ENCODE measurements at places on chromosomes 16 and 17.

DNA sequence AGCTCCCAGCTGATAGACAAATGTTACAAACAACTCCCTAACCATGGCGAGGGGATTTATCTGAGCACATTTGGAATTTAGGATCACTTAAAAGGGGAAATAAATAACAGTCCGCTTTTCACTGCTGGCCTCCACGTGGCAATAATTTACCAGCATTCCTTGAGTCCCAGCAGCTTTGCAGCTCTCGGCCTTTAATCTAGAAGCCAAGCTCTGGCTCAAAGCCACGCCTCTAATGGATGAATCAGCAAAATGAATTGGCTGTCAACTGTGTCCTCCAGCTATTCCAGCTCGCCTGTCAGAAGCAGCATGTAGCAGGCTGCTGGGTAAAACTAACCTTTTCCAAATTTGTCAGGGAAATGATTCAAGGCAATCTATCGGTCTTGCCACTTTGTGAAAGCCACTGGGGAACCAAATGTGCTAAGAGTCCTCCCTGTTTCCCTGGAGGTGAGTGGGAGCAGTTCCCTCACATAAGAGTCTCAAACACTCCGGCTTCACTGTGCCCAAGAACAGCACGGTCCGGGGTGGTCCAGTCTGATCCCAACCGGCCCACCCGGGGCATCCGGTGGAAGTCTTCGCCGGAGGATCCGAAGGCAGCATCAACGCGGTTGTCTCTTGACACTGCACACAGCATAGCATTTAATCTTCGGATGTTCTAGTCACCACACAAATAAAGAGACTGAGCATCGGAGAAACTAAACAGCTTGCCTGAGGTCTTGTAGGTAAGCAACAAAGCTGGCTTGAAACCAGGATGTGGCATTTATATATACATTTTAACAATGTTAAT, 143.3 kb downstream of the PARN start:
- DNase-seq, result no peak

GRCh38 chr16:67357561-67357960, 30.9 kb downstream of the LRRC36 start:
- no peak for DNase-seq

- DNase-seq, result no peak
Measured at GRCh38 chr17:10051112-10051511, 146.0 kb upstream of the RCVRN start.

DNA sequence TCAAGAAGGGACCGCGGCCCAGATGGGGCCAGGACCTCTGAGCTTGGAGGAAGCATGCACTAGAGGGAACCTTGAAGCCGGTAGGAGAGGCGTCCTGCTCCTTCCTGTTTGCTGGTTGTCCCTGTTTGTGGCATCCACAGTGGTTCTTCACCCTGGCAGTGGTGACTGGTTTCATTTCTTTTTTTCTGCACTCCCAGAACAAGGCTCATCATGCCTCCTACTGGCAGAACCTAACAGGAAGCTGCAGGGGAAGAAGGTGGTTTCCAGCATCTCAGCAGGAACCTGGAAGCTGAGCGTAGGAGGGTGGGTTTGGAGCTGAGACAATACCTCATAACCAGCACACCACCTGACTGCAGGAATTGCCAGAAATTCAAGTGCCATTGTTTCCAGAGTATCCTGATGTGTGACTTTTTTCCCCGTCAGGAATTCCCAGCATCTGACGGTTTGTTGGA, 5.8 kb downstream of the TMEM231 start:
- DNase-seq, result no peak

DNA sequence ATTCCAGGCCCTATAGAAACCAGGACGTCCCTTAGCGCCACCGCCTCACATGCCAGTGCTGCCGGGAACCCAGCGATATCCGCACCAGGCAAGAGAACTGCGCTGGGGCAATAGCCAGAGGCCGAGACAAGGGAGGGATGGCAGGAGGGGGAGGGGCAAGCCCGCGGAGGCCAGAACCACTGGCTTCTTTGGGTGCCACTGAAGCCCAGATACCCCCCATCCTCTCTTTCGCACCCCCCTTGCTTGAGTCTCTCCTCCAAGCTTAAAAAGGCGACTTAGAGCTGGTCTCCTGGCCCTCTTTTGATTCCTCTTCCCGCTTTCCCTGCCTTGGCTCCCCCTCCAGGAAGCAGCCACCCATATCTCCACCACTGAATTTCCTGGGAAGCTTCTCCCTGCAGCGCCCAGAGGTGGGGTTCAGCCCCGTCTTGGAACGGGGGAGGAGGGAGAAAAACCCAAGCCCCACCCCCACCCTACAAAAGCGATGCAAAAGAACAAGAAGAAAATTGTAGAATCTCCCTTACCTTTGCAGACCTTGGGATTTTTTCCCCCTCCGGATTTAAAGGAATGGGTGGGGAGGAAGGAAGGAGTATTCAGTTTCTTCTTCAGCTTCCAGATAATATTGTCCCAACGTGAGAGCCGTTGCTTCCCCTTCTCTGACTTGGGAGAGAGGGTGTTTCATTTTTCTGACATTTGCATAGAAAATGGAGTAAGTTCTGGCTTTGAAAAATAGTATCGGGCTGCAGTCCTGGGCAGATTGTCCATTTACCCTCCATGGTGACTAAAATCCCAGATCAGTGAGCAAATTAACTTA, 622 bp downstream of the HOXB6 start:
- no peak for DNase-seq

GRCh38 chr16:17784073-17784472, 313.3 kb upstream of the XYLT1 start:
- no peak for DNase-seq

GRCh38 chr17:71855010-71855409, 265.8 kb upstream of the SOX9 start:
- DNase-seq, result no peak

GRCh38 chr17:20084621-20085282, 75.6 kb downstream of the SPECC1 start:
- no peak for DNase-seq

DNA sequence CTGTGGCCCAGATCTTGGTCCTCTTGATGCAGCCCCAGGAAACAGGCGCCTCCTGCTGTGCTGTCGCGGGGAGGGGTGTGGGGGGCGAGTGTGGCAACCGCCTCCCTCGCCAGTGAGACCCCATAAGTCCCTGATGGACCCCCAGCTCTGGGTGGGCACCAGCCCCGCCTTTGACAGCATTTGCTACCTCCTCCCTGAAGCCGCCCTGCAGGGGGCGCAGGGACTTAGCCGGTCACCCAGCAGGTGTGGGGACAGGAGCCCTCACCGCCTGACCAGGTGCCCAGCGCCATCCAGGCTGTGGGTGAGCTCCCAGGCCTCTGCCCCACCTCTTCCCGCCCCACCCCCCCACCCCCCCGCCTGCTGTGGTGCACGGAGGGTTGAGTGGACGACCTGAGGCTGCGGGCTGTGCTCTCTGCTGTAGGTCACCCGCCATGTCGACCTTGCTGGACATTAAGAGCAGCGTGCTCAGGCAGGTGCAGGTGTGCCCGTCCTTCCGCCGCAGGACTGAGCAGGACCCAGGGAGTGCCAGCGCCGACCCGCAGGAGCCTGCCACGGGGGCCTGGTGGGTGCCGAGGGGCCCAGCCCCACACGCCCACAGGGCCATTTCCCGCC, 4.8 kb downstream of the BAIAP3 start:
- no peak for DNase-seq

DNA sequence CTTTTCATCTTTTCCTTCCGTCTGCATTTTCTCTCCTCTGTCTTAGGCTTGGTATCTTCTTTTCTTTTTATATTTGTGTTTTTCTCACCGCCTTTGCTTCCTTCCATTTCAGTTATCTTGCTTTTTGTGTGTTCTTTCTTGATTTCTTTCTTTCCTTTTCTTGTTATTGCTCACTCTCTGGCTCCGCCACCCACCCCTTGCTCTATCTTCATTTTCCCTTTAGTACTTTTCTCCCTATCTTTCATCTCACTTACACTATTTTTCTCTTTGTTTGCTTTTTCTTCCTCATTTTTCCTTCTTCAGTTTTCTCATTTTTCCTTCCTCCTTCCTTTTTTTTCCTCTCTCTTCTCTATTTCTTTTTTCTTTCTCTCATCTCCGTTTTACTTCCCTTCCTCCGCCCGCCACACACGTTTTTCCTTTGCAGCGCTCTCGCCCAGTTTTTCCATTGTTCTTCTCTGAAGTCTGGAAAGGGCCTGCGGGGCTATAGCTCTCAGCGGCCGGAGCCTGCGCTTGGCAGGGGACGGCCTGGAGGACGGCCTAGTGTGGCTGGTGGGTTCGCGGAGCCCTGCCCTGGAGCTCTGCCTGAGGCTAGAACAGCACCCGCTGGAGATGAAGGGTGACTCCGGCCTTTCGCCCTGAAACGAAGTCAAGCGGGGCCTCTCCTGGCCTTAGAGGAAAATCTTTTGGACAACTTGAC, 5.2 kb upstream of the HOXB13 start:
- no peak for DNase-seq

DNA sequence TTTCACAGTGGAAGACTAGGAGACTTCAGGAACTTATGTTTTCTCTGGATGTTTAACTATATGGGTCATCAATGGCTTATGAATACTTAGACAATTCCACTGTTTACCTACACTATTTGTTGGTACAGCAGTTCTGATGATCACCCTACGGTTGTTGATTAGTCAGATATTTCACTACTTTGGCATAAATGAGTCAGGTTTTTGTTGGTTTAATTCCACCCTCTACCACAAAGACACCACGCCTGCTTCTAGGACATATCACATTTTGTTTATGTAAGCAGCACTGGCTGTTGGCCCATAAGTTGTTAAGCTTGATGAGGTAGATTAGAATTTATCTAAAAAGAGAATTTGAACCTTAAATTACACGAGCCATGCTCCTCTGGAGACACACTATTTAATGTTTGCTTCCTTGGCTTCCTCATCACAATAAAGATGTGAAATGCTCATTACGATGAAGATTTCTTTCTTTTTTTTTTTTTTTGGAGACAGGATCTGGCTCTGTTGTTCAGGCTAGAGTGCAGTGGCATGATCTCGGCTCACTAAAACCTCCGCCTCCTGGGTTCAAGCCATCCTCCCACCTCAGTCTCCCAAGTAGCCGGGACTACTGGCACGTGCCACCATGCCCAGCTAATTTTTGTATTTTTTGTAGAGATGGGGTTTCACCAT, 4.3 kb downstream of the GDE1 start:
- DNase-seq, result no peak

GRCh38 chr17:42659079-42659931, at the start of gene TUBG2:
TUBG2 (plus strand) TSS chr17:42659284; CDS start chr17:42659504, 220 bp downstream.
- DNase-seq, result no peak
